ENCODE measurements at places on chromosomes 16 and 17. TPM values are rescaled to one million over a fixed set of nuclear protein-coding genes. Genes with fewer than 3 reads are reported as not detected.
A peak's percentile ranks its signal among the peaks of the same experiment; 100 is the strongest.

DNA sequence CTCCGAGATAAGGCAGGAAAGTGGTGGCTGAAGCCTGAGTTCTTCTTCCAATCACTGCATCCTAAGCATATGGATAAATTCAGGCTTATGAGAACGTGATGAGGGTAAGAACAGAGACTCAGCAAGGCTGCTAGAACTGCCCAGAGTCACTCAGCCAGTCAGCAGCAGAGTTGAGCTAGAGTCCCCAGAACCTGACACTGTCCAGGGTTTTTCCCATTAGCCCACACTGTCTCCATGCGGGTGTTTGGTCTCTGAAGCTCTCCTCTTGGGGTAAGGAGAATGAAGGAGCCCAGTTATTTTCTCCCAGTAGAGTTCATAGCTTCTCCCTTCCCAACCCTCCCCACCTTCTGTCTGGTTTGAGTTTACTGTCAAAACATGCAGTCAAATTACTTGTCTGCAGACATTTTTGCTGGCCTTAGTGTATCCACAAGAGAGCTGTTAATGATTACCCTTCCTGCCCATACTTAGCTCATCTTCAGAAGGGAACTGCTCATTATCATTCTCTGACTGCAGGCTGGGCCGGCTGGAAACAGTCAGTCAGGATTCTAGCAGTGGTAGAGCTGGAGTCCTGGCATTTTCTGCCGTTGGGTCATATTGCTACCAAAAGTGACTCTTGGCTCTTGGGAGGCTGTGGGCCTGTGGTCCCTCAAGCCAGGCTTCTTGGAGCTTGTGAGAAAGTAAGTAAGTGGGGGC, 460.0 kb downstream of the HS3ST3B1 start:
- DNase-seq = no peak

Gene CLCN7
- total RNA-seq = 53.8 TPM

Gene ZNF19
- total RNA-seq = 4.8 TPM

Gene ERBB2
- total RNA-seq = 196 TPM

Gene BICDL2
- 17.5 TPM for total RNA-seq

Gene CLEC18A
- 0.16 TPM for total RNA-seq

DNA sequence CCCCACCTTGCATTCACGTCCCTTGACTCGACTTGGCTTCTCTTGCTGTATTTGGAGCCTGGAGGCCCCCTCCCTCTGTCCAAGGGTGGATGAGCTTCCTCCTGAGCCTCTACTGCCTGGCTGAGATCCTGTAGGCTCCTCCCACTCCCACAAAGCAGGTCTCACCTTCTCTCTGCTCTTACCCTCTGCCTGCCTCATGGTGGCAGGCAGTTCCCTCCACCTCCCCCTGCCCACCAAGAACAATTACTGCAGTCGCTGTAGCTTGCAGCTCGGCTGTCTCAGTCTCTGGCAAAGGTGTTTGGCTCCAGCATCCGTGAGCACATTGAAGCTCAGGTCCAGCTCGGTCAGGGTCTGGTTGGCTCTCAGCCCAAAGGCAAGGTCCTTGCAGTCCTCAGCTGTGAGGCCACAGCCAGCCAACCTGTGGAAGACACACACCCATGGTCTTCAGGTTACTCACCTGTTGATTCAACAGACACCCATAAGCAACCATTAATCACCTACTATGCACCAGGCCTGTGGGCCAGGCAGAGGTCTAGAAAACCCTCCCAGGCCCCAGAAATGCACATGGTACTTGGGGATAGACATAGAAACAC, 42.6 kb downstream of the NLRP1 start:
- DNase-seq = peak; percentile 68

GRCh38 chr16:30927789-30928378, 4.5 kb downstream of the FBXL19 start:
- DNase-seq = peak; percentile 85

GRCh38 chr17:43469145-43469544, 14.6 kb upstream of the DHX8 start:
- no peak for DNase-seq

DNA sequence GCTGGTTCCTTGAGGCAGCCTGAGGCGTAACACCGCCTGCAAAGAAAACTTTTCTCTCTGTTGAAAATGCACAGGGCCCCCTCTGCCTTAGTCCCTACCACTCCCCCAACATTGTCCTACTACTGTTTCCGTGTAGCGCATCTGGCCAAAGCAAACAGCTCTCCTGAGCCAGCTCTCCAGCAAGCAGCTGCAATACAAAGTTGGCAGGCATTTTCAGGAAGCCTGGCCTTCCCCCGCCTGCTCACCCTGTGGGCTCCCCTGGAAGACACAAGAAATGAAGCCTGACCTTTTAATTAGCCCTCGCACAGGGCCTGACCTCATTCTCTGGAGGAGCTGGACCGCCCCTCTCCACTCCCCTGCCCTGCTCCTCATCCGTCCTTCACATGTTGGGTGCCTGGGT, 66.7 kb downstream of the SOX9 start:
- no peak for DNase-seq

- DNase-seq = no peak
Measured at GRCh38 chr17:45703348-45703747, 80.8 kb upstream of the CRHR1 start.

- DNase-seq = no peak
Measured at GRCh38 chr16:69698404-69698803, 28.0 kb downstream of the NQO1 start.

DNA sequence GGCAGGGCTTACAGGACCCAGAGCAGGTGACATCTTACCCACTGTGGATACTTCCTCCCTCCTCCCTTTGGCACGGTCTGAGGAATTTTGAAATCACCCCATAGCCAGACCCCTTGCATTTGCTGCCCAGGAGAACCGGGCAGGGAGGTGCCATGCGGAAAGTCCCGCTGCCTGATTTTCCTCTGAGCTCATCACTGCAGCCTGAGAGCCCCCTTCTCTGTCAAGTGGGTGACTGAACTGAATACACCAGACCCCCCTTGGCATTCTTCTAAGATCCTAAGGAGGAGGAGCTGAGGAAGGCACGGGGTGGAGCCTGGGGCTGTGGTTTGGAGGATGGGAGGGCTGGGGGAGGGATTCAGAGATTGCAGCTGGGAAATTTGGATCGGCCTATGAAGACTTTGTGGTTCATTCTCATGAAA, 173.4 kb downstream of the RAB11FIP4 start:
- DNase-seq = peak; percentile 70

Gene SMTNL2
- 4.3 TPM for total RNA-seq

Gene OR3A2
- 2.8 TPM for total RNA-seq

DNA sequence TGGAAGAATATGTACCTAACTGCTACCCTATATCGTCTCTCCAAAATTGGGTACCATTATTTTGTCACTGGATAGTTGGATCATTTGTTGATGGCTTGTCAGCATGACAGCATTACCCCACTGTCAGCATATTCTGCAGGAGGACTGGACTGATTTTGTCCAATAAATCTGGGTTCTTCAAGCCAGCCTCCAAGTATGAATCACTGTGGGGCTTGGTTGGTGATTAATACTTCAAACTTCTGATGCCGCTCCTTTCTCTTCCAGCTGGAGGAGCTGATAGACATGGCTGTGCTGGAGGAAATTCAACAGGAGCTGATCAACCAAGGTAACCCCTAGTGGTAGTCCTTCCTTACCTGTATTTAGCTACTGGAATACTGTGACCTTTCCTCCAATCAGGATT, 2.5 kb downstream of the RPAIN start:
- DNase-seq = no peak

All from GM23338 (cell line).